Myocyte (in vitro differentiated cells): ENCODE measurements at places on chromosomes 13 and 19.

- DNase-seq: no peak
Observed at GRCh38 chr13:78709028-78709427, 50.1 kb upstream of the OBI1 start.

DNA sequence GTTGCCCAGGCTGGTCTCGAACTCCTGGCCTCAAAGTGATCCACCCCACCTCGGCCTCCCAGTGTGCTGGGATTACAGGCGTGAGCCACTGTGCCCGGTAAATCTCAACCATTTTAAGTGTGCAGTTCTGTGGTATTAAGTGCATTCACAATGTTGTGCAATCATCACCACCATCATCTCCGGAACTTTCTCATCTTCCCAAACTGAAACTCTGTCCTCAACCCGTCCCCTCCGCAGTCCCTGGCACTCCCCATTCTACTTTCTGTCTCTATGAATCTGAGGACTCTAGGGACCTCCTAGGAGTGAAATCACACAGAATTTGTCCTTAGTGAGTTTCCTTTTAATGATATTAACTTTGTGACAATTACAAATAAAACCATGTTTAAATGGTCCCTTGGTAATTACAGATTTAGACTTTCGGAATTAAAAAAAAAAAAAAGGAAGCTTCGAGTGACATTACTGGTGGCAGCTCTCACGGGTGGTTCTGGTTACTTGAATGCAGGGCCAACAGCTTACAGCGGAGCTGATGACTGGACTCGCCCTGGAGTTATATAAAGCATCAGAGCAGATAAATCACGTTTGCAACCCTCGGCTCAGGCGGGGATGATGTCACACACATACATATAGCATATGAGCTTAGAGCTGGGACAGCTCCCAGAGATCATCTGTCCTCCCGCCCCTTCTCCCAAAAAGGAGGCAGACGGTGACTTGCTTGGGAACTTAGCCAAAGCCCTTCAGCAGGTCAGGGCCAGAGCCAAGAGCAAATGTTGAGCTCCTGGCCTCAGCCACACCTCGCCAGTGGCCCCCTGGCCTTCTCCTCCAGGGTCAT lies 89.8 kb downstream of the ZNF557 start:
- peak; percentile 98 for DNase-seq

- DNase-seq: peak; percentile 34
Observed at GRCh38 chr13:32176696-32177095, 138.5 kb downstream of the ZAR1L start.

GRCh38 chr13:48303359-48304142 lies at the start of gene RB1:
Gene RB1 (plus strand): TSS chr13:48303751. CDS start chr13:48303913, 162 bp downstream.
- DNase-seq: peak; percentile 94

DNA sequence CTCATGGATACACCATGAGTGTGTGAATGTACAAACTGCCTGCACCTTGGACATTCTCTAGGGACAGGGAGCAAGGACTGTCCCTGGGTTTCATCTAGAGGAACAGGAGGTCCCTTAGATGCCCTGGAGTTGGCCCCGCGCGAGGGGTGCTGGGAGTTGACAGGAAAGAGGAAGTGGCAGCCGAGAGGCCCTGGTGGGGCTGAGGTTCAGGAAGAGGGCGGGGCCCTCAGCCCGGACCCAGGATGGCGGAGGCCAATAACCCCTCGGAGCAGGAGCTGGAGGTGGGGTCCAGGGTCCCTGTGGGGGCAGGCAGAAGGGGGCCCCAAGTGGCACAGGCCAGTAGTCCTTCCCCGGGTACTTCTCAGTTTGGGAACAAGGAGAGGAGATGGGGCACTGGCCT lies 6.9 kb downstream of the PKN1 start:
- DNase-seq: no peak

- no peak for DNase-seq
Observed at GRCh38 chr13:39509616-39510315, 93.2 kb downstream of the LHFPL6 start.

- DNase-seq: no peak
Observed at GRCh38 chr13:111368091-111368490, 47.6 kb downstream of the TEX29 start.

- no peak for DNase-seq
Observed at GRCh38 chr13:82797876-82798275, 1084.4 kb downstream of the SLITRK1 start.

DNA sequence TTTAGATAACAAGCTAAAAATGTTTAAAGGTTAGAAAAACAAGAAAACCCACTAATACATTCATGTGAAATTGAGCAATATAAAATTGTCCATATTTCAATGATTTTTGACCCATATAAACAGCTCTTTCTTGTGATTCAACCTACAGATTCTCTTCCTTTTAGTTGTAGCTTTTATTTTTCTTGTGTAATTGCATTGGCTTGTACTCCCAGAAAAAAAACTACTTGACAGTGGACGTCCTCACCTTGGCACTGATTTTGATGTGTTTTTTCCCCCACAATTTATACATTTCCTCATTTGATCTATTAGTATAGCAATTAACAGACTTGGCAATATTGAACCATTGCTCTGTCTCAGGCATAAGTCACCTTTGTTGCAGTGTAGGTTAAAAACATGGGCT lies 4.7 kb downstream of the CCDC194 start:
- no peak for DNase-seq
